A549 treated with dexamethasone at 1 μM for 4 hours (cell line): ENCODE measurements at places on chromosomes 13 and 19. TPM values are rescaled to one million over a fixed set of nuclear protein-coding genes. Genes with fewer than 3 reads are reported as not detected.

The ZNF486 gene
- total RNA-seq: not detected in 5 replicates

The SOHLH2 gene
- total RNA-seq: 0.04 TPM in 1 of 5 replicates, not detected in the others

The LHB gene
- 0.19 TPM in 1 of 5 replicates, not detected in the others for total RNA-seq

The ENOX1 gene
- total RNA-seq: 2.0 to 3.1 TPM (median 2.3 TPM) in 5 replicates

The GJA3 gene
- total RNA-seq: 0.86 to 1.3 TPM (median 1.3 TPM) in 5 replicates

The NOTCH3 gene
- 11.0 to 23.9 TPM (median 20.9 TPM) in 5 replicates for total RNA-seq

The MYO1F gene
- total RNA-seq: 0.22 to 0.39 TPM (median 0.28 TPM) in 5 replicates

The PABPC3 gene
- 0.14 to 0.22 TPM (median 0.21 TPM) in 5 replicates for total RNA-seq

The TJP3 gene
- total RNA-seq: 0.18 to 0.61 TPM (median 0.51 TPM) in 5 replicates

The CD37 gene
- total RNA-seq: not detected in 5 replicates

The PEX11G gene
- 1.8 to 2.1 TPM (median 1.9 TPM) in 5 replicates for total RNA-seq

The CEACAM7 gene
- total RNA-seq: 0.04 to 0.12 TPM (median 0.09 TPM) in 4 of 5 replicates, not detected in the other

The CYP2A7 gene
- not detected in 5 replicates for total RNA-seq

The OR7D2 gene
- 0.04 to 0.07 TPM in 2 of 5 replicates, not detected in the others for total RNA-seq

The NLRP4 gene
- not detected in 5 replicates for total RNA-seq

The C19orf25 gene
- total RNA-seq: 8.7 to 17.7 TPM (median 16.1 TPM) in 5 replicates

The CCL25 gene
- total RNA-seq: not detected in 5 replicates

The PSG3 gene
- 0.07 to 0.15 TPM (median 0.08 TPM) in 5 replicates for total RNA-seq

The COX6B2 gene
- 0.75 to 1.2 TPM (median 0.91 TPM) in 5 replicates for total RNA-seq

The ZNF575 gene
- total RNA-seq: 1.4 to 2.7 TPM (median 2.0 TPM) in 5 replicates

The SYDE1 gene
- 14.1 to 19.8 TPM (median 18.0 TPM) in 5 replicates for total RNA-seq

The ZNF208 gene
- not detected in 5 replicates for total RNA-seq
